ENCODE measurements at places on chromosomes 4 and X.
A peak's percentile ranks its signal among the peaks of the same experiment; 100 is the strongest.

GRCh38 chr4:169153481-169154087 lies 117.2 kb downstream of the SH3RF1 start:
- no peak for DNase-seq

GRCh38 chr4:24213961-24214360 lies 324.1 kb upstream of the PPARGC1A start:
- no peak for DNase-seq

GRCh38 chr4:128810871-128811570 lies 1.5 kb downstream of the JADE1 start:
- peak; percentile 66 for DNase-seq

- DNase-seq: no peak
Observed at GRCh38 chr4:185912779-185913178, 100.8 kb upstream of the SORBS2 start.

DNA sequence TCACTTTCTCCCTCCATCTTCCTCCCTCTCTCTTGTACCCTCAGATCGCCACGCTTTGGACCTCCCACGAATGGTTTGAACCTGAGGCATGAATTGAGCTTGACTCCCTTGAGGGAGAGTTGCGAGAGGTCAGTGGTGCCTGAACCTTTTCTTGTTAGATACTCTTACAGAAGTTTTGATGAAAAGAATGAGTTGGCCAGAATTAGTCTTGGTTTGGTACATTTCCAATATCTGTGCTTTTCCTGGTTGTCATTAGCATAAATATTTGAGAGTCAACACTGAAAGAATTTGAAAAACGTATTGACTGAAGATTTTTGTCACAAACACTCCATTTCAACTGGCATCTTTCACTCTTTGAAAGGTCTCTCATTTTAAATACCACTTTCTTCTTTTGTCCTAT lies 510.6 kb upstream of the DIPK2B start:
- no peak for DNase-seq

DNA sequence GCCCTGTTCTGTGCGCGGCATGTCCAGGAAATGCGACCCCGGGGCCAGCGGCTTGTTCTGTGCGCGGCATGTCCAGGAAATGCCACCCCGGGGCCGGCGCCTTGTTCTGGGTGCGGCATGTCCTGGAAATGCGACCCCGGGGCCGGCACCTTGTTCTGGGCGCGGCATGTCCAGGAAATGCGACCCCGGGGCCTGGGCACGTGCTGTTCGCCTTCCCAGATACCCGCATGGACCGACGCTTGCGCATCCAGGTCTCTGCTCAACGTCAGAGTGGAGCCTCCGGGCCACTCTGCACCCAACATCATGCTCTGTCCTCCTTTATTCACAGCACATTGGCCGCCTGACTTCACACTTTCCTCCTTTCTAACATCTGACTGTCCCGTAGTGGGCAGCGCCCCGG lies 75.8 kb upstream of the PSAPL1 start:
- no peak for DNase-seq

DNA sequence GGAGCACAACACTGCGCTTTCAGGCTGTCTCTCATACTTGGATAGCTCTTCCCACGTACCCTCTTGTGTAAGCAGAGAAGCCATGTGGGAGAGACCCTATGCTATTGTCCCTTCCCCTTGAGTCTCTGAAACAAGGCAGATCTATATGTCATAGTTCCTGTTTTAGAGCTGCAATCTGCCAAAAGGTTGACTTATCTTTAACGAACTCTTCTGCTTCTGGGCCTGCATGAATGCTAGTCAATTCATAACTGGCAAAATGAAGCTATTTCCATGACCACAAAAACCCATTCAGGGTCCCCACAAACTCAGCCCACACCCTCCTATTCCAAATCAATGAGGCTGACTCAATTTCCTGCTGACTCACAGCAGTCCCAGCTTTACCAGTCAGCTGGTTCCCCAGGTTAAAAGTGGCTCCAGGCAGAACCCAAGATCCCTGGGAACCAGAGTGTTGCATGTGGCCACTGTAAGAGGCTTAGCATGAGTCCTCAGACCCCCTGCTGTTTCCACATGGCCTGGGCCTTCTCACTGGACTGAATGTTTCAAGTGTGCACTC lies 25.3 kb upstream of the SOD3 start:
- no peak for DNase-seq

DNA sequence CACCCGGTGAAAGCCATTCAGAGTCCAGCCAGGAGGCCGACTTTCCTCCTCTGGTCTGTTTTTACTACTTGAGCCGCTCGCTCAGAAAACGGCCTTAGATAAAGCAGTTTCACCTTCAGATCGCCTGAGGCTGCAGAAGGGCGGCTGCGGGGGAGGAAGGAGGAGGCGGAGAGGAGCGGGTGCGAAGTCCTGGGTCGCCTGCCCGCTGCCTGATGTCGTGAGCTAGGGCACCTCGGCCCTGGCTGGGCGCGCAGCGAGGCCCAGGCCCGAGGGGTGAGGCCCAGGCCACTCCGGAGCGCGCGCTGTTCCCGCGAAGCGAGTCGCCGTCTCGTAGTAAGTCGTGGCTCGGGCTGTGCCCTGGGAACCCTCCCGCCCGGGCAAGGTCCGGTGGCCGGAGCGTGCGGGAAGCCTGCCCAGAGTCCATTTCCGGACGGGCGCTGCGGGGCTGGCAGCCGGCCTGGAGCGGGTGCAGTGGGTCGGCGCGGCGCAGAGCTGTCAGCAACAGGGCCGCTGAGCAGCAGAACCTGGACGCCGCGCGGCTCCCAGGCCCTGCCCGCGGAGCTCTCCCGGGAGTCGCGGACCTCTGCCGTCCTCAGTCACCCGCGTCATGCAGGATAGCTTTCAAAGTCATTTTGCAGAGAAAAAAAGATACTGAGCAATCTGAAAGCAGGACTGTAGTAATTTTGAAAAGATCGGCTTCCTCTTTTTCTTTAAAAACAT lies 18.6 kb downstream of the TRIM2 start:
- DNase-seq: peak; percentile 2

- DNase-seq: no peak
Observed at GRCh38 chr4:27350161-27350560, 489.5 kb downstream of the STIM2 start.
